ENCODE measurements at places on chromosomes 7 and 10. TPM values are rescaled to one million over a fixed set of nuclear protein-coding genes. Genes with fewer than 3 reads are reported as not detected.

DNA sequence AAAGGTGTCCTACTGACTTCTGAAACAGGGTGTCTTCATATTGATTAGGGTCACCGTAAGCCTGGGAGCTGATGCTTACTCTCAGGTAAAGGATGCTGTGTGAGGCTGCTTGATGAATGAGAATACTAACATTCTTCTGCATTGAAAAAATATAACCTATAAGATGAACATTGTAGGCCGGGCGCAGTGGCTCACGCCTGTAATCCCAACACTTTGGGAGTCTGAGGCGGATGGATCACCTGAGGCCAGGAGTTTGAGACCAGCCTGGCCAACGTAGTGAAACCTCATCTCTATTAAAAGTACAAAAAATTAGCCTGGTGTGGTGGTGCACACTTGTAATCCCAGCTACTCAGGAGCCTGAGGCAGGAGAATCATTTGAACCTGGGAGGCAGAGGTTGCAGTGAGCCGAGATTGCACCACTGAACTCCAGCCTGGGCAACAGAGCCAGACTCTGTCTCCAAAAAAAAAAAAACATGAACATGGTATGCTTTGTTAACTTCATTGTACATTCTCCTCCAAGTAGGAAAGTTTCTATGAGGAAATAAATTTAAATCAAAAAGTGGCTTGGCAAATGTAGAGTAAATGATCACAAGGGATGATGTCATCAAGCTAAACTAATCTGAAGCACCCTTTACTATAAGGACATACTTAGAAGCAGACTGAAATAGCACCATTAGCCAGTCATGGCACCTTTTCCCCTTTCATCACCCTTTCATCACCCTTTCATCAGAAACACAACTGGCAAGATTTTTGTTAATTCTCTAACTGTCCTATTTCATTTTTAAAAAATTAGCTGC is 1.5 kb upstream of the BRAF start:
- no peak for DNase-seq

DNA sequence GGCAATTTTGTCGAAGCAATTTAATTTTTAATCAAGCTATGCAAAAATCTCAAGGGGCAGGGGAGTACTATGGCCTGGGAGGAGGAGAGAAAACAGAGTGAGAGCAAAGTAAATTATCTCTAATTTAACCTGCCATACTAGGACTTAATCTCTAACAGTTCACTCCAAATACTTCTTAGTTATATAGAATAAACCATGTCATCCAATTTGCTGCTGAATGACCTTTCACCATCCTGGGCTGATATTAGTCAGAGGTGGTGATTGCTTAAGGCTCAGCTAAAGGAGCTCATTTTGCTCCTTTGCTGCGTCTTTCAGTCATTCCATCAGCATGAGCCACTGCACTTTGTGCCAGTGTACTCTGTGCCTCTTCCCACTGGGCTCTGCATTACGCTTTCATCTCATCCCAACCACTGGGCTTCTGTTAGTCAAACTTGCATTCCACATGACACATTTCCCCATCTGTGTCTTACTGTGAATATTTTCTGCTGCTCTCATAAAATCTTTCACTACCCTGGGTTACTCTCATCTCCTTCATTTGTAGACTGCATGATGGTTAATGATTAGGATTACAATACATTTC is 84.3 kb downstream of the CD36 start:
- no peak for DNase-seq

GRCh38 chr7:2409745-2410414 is 6.5 kb downstream of the CHST12 start:
- DNase-seq = peak; percentile 25

GRCh38 chr10:48659790-48660189 is 24.9 kb upstream of the WDFY4 start:
- DNase-seq = no peak

GRCh38 chr7:115976651-115977050 is 53.9 kb downstream of the TFEC start:
- DNase-seq = no peak

- DNase-seq = no peak
Observed at GRCh38 chr7:138752518-138753149, 45.2 kb upstream of the TMEM213 start.

DNA sequence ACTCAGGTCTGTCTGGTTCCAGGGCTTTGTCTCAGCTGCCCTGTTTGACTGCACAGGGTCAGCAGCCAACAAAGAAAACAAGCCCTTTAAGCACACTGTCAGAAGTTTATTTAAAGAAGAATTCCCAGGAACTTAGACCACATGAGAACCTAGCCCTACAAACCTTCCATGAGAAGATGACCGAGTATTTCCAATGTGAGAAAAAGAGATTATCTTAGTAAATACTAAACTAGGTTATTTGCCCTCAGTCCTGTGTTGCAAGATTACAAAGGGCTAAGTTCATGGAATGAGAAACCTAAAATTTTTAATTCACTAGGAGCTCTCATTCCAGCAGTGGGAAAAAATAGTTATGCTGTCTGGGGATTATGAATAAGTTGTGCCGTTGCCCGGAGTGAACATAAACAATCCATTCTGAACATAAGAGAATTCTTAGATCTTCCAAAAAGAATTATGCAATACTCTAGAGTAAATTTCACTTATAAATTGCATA is 46.7 kb downstream of the NOC3L start:
- no peak for DNase-seq

DNA sequence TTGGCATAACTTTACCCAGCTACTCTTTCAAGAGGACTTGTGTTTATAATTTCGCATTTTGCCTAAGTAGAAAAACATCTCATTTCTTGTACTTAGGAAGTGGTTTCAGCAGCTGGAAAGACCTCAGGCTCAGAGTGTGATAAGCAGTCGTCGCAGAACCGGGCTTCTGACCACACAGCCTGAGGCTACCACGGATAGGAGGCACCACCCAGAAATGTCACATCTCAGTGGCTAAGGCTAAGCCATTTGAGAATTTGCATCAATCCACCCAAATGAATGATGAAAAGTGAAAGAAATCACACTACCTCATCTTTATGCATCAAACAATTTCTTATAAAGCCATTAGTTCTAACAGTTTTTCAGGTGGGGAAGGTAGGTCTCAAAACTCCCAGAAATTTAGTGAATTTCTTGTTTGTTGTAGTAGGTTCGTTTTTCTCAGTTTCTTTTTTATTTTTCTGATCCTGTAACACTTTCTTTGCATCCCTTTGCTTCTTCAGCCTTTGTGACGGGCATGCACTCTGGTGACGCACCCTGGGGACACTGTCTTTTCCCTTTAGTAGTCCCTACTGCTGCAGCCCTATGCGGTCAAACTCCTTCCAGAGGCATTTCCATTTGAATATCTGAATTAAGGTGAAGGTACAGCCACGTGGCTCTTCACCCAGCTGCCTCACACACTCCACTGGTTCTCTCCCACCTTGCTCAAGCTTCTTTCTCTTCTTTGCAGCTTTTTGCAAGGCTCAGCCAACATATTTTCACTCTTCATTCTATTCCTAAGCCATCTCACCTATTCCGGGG is 68.5 kb downstream of the MAP3K8 start:
- no peak for DNase-seq

- no peak for DNase-seq
Observed at GRCh38 chr7:128024151-128024550, 7.1 kb downstream of the LRRC4 start.

DNA sequence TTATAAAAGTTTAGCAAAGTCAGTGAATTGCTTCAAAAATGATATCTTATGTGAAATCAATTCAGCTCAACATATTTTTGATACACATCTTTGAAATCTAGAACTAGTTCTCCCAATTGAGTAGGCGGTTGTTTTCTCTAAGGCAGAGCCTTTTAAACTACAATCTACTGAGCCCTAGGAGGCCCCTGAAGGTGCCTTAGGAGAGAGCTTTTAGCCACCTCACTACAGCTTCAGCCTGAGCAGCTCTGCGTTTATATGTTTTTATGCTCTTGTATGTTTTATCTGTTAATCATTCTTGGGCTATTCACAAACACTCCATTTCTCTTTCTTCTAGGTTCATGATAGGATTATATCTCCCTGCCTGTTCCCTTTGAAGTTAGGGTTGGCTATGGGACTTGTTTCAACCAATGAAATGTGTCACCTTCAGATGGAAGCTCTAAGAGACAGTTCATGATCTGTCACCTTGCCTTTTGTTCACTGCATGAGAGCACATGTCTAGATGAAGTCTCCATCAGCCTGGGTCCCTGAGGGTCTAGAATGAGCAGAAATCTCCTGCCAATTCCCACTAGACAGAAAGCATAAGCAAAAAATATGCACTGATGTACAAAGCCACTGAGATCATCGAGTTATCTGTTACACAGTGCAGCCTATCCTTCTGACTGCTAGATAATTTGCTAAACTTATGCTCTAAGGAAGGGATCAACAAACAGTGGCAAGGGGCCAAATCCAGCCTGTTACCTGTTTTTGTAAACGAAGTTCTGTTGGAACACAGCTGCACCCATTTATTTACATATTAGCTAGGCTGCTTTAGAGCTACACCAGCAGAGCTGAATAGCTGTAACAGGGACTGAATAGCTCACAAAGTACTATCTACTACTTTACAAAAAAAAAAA is 128.5 kb upstream of the CDK1 start:
- no peak for DNase-seq

DNA sequence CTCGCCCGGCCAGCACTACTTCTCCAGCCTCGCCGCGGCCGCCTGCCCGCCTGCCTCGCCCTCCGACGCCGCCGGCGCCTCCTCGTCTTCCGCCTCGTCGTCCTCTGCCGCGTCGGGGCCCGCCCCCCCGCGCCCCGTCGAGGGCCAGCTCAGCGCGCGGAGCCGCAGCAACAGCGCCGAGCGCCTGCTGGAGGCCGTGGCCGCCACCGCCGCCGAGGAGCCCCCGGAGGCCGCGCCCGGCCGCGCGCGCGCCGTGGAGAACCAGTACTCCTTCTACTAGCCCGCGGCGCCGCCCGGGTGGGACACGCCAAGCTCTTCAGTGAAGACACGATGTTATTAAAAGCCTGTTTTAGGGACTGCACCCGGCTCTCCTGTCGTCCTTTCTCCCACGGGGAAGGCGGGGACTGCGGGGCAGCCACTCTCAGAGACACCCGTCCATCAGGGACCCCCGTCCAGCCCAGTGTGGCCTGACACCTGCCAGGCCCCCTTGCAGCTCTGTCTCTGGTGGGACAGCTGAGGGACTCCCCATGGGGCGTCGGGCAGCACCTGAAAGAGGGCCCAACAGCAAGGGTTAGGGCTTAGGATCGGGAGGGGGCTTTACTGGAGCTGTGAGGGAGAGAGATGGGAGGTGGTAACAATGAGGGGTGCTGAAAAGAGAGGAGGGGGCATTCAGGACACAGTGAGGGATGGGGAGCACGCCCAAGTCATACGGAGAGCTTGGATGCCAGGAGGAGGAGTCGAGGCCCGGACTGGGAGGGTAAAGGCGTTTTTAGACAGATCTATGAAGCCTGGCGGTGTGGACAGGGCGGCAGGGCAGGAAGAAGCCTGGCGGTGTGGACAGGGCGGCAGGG is 34.7 kb downstream of the SPDYE6 start:
- no peak for DNase-seq

- peak; percentile 77 for DNase-seq
Observed at GRCh38 chr7:30285067-30285535, 704 bp downstream of the ZNRF2 start.

DNA sequence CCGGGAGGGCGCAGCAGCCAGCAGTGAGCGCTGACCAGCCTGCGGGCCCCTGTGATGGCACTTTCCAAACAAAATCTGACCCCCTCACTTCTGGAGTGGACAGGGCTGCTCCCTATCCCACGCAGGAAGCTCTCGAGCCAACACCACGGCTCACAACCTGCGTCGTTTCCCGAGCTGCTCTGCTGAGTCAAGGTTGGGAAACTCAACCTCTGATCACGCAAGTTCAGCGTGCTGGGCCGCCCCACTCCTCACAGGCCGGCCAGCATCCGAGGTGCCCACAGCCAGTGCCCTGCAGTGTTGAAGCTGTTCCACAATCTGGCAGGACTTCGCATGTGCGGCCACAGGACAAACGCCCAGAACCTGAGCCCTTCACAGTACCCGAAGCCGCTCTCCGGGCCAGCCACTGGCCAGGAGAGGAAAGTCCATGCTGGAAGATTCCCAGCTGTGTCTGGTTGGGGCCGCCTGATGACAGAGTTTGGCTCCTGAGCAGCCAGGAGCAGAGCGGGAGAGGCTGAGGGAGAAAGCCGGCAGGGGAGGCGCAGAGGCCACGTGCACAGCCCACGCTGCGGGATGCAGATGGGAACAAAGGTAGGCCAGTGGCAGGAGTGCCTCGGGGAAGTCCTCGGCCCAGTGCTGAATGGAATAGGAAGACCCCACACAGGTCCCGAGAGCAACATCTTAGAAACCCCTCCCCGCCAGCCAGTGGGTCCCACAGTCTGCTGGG is 263.3 kb upstream of the TCERG1L start:
- DNase-seq = no peak

DNA sequence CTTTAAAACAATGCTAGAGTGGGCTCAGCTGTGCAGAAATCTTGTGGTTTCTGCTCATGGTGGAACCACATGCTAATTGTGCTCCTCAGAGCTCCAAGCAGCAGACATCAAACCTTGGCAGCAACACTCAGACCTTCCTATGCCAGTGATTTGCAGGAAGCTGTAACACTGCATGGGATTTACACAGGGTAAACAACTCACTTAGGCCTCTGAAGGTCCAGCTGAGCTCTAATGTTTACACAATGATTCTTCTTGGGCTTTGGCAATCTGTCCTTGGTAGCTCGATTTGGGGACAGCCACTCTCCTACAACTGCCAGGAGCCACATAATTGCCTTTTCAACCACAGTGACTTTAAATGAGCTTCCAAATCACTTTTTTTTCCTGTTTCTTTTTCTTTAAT is 97.7 kb upstream of the PDLIM1 start:
- no peak for DNase-seq

- no peak for DNase-seq
Observed at GRCh38 chr7:98619450-98620321, 2.6 kb downstream of the NPTX2 start.

- DNase-seq = no peak
Observed at GRCh38 chr10:74011770-74012169, 13.9 kb downstream of the VCL start.

DNA sequence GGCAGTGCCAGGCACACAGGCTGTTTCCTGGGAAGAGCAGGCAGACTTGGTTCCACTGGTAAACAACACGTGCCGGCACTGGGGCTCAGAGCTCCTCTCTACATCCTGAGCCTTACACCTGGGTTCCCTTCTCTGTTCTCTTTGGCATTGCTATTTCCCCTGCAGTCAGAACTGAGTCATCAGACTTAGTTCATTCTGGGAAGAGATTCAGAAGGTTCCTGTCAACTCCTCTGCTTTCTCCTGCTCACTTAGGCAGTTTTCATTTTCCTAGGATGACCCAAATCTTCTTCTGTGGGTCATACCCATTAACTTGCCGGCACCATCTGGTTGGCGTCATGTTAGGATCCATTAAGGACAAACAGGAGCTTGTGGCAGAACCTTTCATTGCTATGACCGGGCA is 33.4 kb upstream of the LRRC18 start:
- no peak for DNase-seq

- DNase-seq = no peak
Observed at GRCh38 chr7:47979832-47980181, 392 bp upstream of the HUS1 start.

The PLAC9 gene
- 45.2 TPM for total RNA-seq

The SPDYE9 gene
- total RNA-seq = not detected

The NUP205 gene
- 14.5 TPM for total RNA-seq

The NPY4R gene
- not detected for total RNA-seq

The RET gene
- 7.7 TPM for total RNA-seq

Measured in Right ventricle myocardium inferior (tissue), 1 donor.